ENCODE measurements at places on chromosomes 6 and 20. TPM values are rescaled to one million over a fixed set of nuclear protein-coding genes. Genes with fewer than 3 reads are reported as not detected.

C6orf118 gene
- total RNA-seq, result 0.52 TPM

FLOT1 gene
- 168 TPM for total RNA-seq

TRIM31 gene
- not detected for total RNA-seq

OVOL2 gene
- not detected for total RNA-seq

SEMG1 gene
- total RNA-seq, result not detected

SLC4A11 gene
- 12.2 TPM for total RNA-seq

C6orf15 gene
- total RNA-seq, result 1.2 TPM

COX4I2 gene
- not detected for total RNA-seq

SLC2A4RG gene
- 96.8 TPM for total RNA-seq

HFE gene
- 4.4 TPM for total RNA-seq

CLPSL1 gene
- not detected for total RNA-seq

FAM217A gene
- not detected for total RNA-seq

ZHX3 gene
- total RNA-seq, result 35.8 TPM

UST gene
- total RNA-seq, result 8.0 TPM

TNNC2 gene
- 678 TPM for total RNA-seq

LAMP5 gene
- 0.99 TPM for total RNA-seq

TMEM217 gene
- total RNA-seq, result 0.35 TPM

LHFPL5 gene
- not detected for total RNA-seq

PCSK2 gene
- total RNA-seq, result not detected

MBOAT1 gene
- 0.16 TPM for total RNA-seq

VNN1 gene
- 2.7 TPM for total RNA-seq

CDSN gene
- total RNA-seq, result not detected

ALDH8A1 gene
- not detected for total RNA-seq

BLTP3A gene
- 7.2 TPM for total RNA-seq

REM1 gene
- total RNA-seq, result 0.68 TPM

EBF4 gene
- 0.31 TPM for total RNA-seq

PRICKLE4 gene
- total RNA-seq, result 3.5 TPM

PI16 gene
- total RNA-seq, result not detected

CRISP3 gene
- total RNA-seq, result not detected
